Stimulated activated CD8-positive, alpha-beta memory T cell treated with anti-CD3 and anti-CD28 coated beads, Interleukin-2, amount 100 ng/mL, for 1 hour (primary cell): ENCODE measurements at places on chromosomes 16 and 17.

DNA sequence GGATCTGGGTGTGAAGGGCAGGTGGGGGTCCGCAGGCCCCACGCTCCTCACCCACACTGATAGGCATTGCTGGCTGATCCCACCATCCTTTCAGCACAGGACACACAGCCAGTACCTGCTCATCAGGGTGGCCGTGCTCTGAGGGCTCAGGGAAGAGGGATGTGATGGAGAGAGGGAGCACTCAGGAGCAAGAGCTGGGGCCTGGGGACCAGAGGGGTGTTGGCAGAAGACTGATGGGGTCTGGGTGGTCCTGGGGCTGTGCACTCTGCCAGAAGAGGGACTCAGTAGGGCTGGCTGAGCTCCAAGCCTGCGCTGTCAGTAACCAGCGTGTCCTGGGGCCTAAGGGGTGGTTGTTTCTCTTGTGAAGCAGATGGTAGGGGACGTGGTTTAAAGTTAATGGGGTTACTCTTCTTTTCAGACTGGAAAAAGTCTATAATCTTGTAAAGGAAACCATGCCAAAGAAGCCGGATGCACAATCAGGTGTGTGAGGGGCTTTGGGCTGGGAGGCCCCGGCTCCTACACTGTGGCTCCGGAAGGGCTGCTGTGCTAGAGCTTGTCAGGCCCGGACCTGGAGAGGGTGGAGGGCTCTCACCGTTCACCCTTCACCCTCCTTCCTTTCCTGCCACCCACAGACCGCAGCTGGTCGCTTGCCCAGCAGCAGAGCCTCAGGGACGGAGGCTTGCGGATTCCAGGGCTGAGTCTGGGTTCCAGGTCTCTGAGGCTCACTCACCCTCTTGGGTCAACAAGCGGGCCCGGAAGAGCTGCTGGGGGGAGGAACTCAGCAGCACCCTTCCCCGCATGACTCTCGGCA lies 27.8 kb downstream of the POLR3E start:
- DNase-seq = no peak

DNA sequence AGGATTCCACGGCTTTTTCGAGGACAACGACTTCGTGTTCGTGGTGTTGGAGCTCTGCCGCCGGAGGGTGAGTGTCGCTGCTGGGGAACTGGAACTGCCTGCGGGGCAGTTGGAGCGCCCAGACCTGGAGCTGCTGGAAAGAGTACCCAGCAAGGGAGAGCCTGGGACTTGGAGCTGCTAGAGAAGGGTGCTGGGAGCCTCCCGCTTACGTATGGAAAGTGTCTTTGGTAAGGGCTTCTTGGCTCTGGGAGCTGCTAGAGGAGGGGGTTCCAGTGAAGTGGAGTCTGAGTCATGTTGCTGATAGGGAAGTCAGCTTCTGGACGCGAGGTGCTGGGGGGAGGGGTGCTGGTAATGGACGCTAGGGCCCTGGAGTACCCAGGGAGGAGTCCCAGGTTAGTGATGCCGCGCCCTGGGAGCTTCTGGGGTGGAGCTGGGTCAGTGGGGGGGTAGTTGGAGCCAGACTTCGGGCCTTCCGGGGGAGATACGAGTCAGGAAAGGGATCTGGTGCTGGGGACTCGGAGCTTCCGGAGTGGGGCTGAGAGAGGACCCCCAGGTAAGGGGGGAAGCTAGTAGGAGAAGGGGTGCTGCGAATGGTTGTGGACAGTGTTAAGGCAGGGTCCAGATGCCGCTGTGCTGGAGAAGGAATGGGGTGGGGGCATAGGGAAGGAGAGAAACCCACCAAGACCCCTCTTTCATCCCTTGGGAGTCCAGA lies 741 bp downstream of the PLK1 start:
- DNase-seq = no peak

- DNase-seq = peak; percentile 31
These were observed at the start of gene KRTAP16-1 for GRCh38 chr17:41308918-41309359. Gene KRTAP16-1 (minus strand): TSS chr17:41309309. CDS start chr17:41309253, 56 bp downstream.

GRCh38 chr17:59761385-59762048 lies 54.1 kb downstream of the VMP1 start:
- DNase-seq = no peak

- DNase-seq = no peak
These were observed 11.0 kb downstream of the CHMP6 start for GRCh38 chr17:81002409-81003361.
